Fibroblast of skin of back (primary cell): ENCODE measurements at places on chromosomes 5 and 9.

GRCh38 chr5:128566178-128566577, 28.1 kb upstream of the FBN2 start:
- DNase-seq = no peak

DNA sequence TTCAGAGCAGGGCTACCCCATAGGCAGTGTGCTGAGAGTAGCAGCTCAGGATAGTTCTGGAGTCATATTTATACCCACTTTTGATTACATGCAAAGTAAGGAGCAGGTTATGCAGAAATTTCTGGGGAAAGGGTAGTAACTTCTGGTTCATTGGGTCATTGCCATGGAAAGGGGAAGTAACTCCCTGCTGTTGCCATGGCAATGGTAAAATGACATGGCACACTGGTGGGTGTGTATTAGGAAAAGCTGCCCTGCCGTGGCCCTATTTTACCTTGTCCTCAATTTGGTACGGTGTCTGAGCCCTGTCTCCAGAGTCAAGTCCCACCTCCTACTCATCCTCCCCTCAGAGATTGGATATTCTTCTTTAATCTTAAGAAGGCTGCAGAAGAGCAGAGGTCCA, 526.7 kb upstream of the TYRP1 start:
- no peak for DNase-seq

DNA sequence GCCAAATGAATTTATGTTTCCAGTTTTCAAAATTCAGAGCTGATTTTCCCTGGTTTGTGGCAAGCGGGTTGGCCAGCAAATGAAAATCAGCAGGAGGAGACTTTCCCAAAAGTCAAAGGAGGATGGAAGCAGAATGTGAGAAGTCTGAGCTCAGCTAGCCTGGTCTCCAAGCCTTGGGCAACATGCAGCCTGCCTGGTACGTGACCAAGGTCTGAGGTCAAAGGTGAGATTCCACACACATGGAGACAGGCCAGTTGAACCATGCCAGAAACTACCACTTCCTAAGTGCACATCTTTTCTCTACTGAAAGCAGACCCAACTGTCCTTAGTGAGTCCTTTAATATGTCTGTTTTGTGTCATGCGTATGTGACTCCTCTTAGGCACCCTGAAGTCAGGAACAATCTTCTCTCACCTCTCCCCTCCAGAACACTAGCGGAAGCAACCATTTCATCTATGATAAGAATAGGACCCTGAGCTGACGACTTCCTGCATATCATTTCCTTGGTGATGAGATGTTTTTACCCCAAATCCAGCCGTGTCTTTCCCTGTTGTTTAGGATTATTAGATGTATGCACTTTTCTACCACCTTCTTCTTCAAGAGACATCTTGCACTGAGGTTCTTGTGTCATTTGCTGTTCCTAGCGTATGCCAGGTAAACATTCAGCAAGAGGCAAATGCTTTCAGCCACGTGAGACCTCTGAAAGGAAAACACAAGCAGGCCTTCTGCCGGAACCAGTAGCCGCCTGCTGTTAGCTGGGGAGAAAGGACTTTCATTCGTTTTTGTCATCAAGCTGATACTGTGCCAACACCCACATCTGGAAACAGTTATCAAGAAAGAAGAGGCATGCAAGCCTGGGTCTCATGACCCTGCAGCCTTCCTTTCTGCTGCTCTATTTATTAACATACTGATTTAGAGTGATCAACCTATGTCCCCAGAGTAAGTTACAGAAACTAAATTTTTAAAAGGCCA, 9.7 kb upstream of the TGFBI start:
- DNase-seq = peak; percentile 100

DNA sequence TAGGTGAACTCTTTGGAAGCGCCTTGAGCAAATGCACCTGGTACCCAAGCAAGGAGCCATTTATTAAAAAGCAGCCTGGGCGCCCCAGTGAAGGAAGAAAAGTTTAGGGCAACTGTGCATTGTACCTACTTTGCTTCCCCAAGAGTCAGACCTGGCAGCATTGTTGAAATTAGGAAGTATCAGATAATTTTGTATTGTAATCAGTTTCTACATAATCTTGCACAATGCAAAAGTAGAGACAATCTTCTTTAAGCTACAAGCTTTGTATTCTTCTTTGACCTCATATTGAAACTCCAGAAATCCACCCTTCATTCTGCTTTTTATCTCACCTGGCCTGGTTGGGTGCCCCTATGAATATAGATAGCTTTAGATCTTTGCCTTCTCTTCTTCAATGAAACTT, 490.8 kb downstream of the RASEF start:
- DNase-seq = no peak

GRCh38 chr9:131521822-131522221, 9.2 kb downstream of the UCK1 start:
- no peak for DNase-seq

- DNase-seq = peak; percentile 27
Observed at GRCh38 chr5:78162253-78162862, 132.1 kb downstream of the AP3B1 start.

GRCh38 chr5:81068063-81068462, 107.9 kb downstream of the RASGRF2 start:
- DNase-seq = no peak

- no peak for DNase-seq
Observed at GRCh38 chr9:38482918-38483592, 58.8 kb upstream of the IGFBPL1 start.
